ENCODE measurements at places on chromosomes 16 and 17.

- no peak for DNase-seq
These were observed 28.3 kb downstream of the G6PC1 start for GRCh38 chr17:42928714-42929496.

DNA sequence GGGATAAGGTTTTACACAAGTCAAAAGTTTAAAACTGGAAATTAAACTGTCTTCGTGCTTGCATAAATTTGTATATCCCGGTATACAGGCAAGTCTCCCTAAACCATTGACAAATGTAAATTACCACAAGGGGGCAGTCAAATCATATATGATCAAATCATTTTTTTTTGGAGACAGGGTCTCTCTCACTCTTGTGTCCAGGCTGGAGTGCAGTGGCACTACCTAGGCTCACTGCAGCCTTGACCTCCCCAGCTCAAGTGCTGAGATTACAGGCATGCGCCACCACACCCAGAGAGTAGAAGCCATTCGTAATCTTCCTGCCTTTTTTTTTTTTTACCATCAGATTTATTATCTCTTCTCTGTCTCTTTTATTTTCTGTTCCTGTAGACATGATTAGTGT lies 18.5 kb downstream of the TOP2A start:
- no peak for DNase-seq

DNA sequence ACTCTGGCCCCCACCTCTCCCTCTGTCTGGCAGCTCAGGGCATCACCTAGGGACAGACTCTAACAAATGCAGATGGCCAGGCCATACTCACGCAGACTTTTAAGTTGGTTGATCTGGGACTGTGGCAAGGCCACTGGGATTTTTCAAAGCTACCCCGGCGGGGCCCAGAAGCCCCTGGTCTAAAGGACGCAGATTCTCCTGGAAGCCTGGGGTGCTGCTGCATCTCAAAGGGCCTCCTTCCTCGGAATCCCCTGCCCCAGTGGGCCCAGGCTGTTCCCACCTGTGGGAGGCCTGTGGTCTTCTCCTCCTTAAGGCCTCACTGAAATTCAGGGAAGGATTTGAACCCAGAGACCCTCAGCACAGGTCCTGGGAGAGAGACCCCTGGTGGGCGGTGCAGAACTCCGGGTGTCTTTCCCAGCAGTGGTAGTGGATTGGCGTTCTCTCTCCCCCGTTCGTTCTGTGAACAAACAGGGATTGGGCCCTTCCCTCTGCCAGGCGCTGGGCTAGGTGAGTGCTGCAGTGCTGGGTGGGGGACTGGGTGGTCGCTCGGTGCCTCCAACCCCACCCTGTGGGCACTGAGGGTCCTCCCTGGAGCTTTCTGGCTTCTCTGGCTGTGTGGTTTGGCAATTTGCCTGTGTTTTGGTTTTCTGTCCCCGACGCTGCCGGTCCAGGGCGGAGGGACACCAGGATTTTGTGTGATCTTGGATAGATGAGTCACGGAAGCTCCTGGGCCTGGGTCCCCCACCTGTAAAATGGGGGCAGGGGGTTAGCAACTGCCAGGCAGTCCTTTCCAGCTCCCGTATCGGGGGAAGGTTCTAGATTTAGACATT lies 160.5 kb upstream of the GSE1 start:
- DNase-seq = no peak

- DNase-seq = no peak
These were observed 280.6 kb upstream of the SALL1 start for GRCh38 chr16:51431517-51432241.

- DNase-seq = no peak
These were observed 585 bp downstream of the WRAP53 start for GRCh38 chr17:7688808-7689316.

DNA sequence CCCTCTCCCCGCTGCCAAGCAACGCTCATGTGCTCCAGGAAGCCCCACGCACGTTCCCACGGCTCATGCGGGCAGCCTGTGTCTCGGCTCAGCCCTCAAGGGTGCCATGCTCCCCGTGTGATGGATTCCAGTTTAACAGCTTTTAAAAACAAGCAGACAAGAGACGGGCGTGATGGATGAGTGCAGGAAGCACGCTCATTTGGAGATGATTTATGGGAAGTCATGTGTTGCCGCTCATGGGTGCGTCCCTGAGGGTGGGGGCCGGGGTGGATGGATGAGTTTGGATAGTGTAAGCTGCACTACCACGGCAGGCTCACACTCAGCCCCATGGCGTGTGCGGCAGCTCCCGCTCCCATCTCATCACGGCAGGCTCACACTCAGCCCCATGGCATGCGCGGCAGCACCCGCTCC lies 132.8 kb downstream of the RBFOX3 start:
- peak; percentile 59 for DNase-seq

Measured in NCI-H187 (cell line).